ENCODE measurements at places on chromosomes 7 and 10.

- DNase-seq: no peak
Observed at GRCh38 chr10:114273910-114274309, 34.9 kb downstream of the VWA2 start.

- peak; percentile 32 for DNase-seq
Observed at GRCh38 chr7:95550546-95550945, 45.8 kb downstream of the PDK4 start.

DNA sequence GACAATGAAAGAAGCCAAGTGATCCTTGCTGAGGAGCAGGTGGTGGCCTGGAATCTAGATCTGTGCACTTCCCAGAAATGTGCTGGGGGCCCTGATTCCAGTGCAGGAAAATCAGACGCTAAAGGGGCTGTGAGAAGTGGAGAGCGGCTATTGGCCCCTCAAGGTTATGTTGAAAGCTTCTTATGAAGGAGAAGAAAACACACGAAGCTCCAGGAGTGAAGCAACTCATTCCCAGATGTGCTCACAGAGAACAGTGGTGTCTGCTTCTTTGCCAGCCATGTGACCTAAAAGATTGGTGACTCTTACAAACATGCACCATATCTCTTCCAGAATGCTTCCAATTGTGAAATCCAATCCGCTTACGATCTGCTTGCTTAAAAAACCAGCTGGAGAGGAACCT is 679.3 kb upstream of the IGFBP3 start:
- DNase-seq: peak; percentile 93

GRCh38 chr10:120181154-120181553 is 275.9 kb upstream of the PLPP4 start:
- no peak for DNase-seq

- DNase-seq: no peak
Observed at GRCh38 chr10:1369665-1370064, 313.5 kb downstream of the WDR37 start.

DNA sequence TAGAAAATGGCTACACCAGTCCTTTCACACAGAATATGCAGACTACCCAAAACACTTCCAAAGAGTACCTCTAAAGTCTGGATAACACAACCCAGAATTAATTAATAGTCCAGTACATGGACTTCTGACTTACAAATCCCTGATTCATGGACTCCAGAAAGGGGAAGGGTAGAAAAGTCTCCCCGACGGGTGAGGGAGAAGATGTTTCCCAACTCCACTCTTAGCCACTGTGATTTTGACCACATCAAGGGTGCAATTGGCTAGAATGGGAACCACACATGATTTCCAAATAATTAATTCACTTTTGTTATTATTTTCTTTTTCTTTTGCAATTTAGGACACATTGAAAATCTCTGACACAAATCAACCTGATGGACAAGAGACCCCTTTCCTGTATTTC is 1.4 kb downstream of the TMEM130 start:
- DNase-seq: no peak

DNA sequence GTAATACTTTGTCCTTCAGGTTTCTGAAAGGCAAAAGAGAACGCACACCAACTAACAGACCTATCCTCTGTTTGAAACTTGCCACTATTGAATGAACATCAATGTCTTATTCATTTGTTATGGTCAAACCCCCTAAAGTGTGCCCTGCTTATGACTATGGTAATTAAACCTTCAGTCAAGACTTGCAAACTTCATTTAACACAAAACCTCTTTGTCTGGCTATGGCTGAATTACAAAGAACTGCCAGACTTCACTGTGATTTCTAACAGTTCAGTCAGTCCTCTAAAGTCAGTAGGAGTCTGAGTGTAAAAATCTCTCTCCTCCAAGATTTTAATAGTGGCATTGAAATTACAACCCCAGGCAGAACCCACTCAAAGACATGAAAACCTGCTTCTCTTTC is 702.5 kb upstream of the LRRN3 start:
- no peak for DNase-seq

GRCh38 chr10:115944538-115944937 is 328.5 kb downstream of the GFRA1 start:
- DNase-seq: no peak

- DNase-seq: peak; percentile 69
Observed at GRCh38 chr7:129877146-129877792, 75.5 kb downstream of the UBE2H start.

- peak; percentile 22 for DNase-seq
Observed at GRCh38 chr7:22420973-22421635, 64.2 kb upstream of the RAPGEF5 start.

DNA sequence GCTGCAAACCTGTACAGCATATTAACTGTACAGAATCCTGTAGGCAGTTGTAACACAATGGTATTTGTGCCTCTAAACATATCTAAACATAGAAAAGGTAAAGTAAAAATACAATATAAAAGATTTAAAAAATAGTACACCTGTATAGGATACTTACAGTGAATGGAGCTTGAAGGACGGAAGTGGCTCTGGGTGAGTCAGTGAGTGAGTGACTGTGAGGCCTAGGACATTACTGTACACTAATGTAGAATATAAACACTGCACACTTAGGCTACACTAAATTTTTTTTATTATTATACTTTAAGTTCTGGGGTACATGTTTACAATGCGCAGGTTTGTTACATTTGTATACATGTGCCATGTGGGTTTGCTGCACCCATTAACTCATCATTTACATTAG is 97.3 kb upstream of the STK17A start:
- DNase-seq: no peak

DNA sequence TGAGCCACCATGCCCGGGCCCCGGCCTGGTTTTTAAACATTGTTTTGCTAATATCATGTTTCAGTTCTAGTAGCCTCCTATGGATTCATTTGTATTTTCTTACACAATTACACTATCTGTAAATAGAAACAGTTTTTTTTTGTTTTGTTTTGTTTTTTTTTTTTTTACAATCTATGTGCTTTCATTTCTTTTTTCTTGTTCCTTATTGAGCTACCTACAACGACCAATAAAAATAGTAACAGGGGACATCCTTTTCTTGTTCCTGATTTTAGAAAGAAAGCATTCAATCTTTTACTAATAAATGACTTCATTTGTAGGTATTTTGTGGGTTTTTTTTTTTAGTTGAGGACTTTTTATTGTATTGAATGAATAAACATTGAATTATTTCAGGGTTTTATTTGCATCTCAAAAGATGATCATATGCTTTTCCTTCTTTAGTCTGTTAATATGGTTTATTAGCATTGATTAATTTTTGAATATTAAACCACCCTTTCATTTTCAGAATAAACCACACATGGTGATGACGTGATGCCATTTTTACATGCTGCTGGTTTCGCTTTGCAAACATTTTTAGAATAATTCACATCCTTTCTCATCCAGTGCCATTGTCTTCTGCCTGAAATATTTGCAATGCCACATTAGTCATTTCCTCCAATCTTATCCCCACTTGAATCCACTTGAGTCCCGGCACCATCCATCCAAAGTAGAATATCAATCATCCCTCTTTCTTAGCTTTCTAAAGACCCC is 18.1 kb upstream of the AKR1E2 start:
- peak; percentile 66 for DNase-seq

DNA sequence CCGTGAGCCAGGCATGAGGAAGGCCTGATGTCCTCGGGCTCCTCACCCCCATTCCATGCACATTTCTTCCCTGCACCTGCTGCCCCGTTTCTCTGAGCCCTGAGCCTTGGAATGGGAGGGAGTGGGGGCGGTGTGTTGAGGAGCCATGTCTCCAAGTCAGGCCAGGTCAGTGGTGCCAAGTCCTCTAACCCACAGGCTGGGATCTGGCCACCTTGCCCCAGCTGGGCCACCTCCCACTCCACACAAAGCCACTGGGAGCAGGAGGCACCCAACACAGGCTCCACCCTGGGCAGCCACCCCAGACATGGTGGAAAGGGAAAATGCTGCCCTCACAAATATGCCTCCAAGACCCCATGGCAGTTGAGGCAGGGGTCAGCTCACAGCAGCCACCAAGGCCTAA is 27.7 kb downstream of the ZCCHC24 start:
- no peak for DNase-seq

DNA sequence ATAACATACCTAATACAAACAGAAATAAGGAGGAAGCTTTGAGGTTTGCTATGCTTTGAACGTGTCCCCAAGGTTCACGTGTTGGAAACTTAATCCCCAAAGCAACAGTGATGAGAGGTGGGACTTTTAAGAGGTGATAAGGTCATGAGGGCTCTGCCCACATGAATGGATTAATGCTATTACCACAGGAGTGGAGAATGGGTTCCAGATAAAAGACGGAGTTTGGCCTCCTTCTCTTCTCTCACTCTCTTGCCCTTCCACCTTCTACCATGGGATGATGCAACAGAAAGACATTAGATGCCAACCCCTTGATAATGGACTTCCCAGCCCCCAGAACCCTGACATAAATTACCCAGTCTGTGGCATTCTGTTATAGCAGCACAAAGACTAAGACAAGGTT is 9.6 kb downstream of the ITGB1 start:
- DNase-seq: no peak

GRCh38 chr7:28356619-28357018 is 55.7 kb upstream of the CREB5 start:
- no peak for DNase-seq

GRCh38 chr10:86941991-86942421 is 15.4 kb downstream of the MMRN2 start:
- DNase-seq: no peak

DNA sequence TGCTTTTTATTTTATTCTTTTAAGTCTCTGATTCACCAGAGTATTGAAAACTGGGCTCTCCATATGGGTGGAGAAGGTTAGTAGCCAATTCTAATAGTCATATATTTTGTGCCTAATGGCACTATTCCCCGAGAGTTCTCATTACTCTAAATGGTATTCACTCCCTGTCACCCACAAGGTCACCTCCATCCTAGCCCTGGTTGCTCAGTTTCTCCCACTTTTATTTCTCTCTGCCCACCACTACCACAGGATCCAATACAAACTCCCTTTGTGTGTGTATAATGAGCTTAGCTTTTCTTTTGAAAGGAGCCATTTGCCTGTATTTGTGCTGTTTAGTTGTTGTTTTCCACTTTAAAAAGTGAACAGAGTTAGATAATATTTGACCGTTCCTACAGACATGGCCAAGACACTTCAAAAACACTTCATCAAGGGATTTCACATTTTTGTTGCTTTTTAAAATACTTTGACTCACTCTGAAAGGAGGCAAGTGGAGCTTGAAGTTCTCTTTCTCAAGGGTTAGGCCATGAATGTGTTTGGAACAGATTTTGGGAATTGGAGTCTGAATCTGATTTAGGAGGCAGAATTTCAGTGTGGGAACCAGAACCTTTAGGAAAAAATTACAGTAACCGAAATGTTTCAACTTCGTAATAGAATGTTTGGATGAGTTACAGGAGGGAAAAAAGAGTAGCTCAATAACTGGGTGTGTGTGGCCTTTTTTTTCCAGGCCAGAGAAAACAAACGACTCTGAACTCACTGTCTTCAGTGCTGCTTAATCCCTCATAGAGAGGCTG is 321.3 kb downstream of the BICC1 start:
- peak; percentile 35 for DNase-seq

- DNase-seq: no peak
Observed at GRCh38 chr7:12564996-12565764, 5.3 kb upstream of the SCIN start.

DNA sequence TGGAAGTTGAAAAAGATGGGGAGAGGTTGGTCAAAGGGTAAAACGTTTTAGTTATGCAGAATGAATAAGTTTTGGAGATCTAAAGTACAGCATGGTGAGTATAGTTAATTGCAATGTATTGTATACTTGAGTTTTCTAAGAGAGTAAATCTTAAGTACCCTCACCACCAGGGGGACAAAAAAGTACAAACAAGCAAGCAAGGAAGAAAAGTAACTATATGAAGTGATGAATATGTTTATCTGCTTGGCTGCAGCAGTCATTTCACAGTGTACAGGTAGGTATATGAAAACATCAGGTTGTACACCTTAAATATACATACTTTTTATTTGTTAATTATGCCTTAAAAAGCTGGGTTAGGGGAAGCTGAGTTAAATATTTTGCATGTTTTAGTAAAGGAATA is 157.3 kb downstream of the PCLO start:
- no peak for DNase-seq

GRCh38 chr10:127009366-127009765 is 104.1 kb downstream of the DOCK1 start:
- DNase-seq: no peak

DNA sequence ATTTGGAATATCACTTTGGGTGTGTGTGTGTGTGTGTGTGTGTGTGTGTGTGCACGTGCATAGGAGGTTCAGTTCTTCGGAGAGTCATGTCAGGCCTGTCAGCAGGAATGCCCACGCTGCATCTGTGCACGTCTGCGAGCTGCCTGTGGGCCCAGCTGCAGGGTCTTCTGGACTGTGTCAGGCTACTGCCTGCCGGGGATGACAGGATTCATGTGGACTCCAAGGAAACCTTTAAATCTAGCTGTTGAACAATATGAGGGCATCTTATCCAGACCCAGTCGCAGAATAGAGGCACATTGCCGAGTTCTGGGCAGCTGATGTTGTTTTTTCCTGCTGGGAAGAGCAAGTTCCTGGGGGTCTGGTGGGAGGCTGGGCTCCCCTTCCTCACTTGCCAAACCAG is 19.0 kb downstream of the AQP1 start:
- DNase-seq: no peak

- no peak for DNase-seq
Observed at GRCh38 chr7:50274361-50274760, 30.2 kb upstream of the IKZF1 start.

DNA sequence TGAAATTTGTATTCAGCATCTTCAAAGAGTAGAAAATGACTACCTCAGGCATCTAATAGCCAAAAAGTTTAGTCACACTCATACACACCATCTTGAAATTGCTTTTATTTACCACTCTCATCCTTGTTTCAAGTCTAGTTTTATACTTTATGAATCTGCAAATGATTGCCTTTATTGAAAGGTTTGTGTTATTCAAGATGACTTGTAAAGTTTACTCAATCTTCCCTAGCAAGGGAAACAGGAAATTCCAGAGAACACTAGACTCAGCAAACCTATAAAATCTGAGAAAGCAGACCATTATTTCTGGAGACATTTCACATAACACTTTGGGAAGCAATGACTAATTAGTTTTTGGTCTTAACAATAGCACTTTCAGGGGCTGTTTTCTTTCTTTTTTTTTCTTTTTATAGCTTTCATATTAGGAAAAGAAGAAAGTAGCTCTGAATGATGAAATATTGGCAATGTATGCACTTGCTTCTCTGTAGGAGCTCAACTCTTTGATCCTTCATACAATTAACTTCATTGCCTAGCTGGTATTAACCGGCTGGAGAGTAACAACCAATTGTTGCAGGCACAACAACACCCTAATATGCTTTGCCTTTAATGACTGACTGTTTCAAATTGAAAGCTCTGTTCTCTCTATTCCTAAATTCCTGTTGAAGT is 68.9 kb upstream of the HDAC9 start:
- peak; percentile 11 for DNase-seq
